Endodermal cell (in vitro differentiated cells): ENCODE measurements at places on chromosomes 5 and 9. TPM values are rescaled to one million over a fixed set of nuclear protein-coding genes. Genes with fewer than 3 reads are reported as not detected.

The FAM13B gene
- total RNA-seq: 20.5 and 28.7 TPM in 2 replicates

The PDLIM4 gene
- total RNA-seq: 9.0 and 9.1 TPM in 2 replicates

The ERGIC1 gene
- total RNA-seq: 81.9 and 84.1 TPM in 2 replicates

The PIP5KL1 gene
- 9.3 to 26.0 TPM (median 13.0 TPM) in 3 replicates for total RNA-seq

The OLFM1 gene
- 23.2 and 24.6 TPM in 2 replicates for total RNA-seq

The CDC20B gene
- 0.13 and 0.27 TPM in 2 replicates for total RNA-seq

The PRELID2 gene
- total RNA-seq: 6.1 and 6.7 TPM in 2 replicates

The DMRT2 gene
- total RNA-seq: 0.24 to 0.32 TPM (median 0.28 TPM) in 3 replicates

The SWI5 gene
- 36.1 to 50.1 TPM (median 46.9 TPM) in 3 replicates for total RNA-seq

The OR13C8 gene
- total RNA-seq: not detected in 2 replicates

The SLC4A9 gene
- total RNA-seq: 0.84 to 1.4 TPM (median 1.1 TPM) in 3 replicates

The AQP7 gene
- 0.38 TPM in 1 of 3 replicates, not detected in the others for total RNA-seq

DNA sequence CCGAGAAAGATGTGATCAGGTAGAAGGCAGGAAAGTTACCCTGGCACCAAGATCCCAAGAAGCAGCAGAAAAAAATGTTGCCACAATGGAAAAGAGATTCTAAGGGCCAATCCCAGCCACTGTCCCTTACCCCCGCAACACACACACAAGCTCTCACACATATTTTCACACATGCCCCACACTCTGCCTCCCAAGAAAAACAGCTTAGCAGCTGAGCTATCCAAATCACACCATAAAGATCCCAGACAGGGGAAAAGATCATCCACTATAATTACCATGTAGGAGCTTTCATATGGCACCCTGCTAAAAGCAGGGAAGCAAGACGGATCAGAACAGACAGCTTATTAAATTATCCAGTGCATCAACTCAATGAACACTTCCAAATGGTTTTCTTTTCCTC, 143.4 kb downstream of the FAM114A2 start:
- no peaks in the 10 kb centered on the region for H3K27me3 ChIP-seq
- no peak overlapping the region for H3K4me3 ChIP-seq
- H3K4me1 ChIP-seq: peaks cover 6% of the 10 kb centered on the region
- DNase-seq: no peak

GRCh38 chr5:15124871-15125568, 253.4 kb upstream of the ANKH start:
- DNase-seq: no peak
- no peaks in the 10 kb centered on the region for H3K4me1 ChIP-seq
- no peaks in the 10 kb centered on the region for H3K27me3 ChIP-seq

- H3K27me3 ChIP-seq: no peaks in the 10 kb centered on the region
- DNase-seq: no peak
- no peak overlapping the region for H3K4me3 ChIP-seq
- no peak overlapping the region for H3K27ac ChIP-seq
- H3K36me3 ChIP-seq: peaks cover 72% of the 10 kb centered on the region
Measured at GRCh38 chr5:1332461-1333001, 12.4 kb downstream of the CLPTM1L start.

GRCh38 chr9:108671794-108672193, 184.0 kb downstream of the ACTL7B start:
- no peaks in the 10 kb centered on the region for H3K4me1 ChIP-seq
- DNase-seq: no peak
- H3K27ac ChIP-seq: no peak overlapping the region
- no peak overlapping the region for H3K4me3 ChIP-seq
- H3K36me3 ChIP-seq: no peaks in the 10 kb centered on the region
- H3K27me3 ChIP-seq: peaks cover 27% of the 10 kb centered on the region

- H3K27me3 ChIP-seq: no peaks in the 10 kb centered on the region
- H3K4me1 ChIP-seq: no peaks in the 10 kb centered on the region
- no peak overlapping the region for H3K4me3 ChIP-seq
- no peak overlapping the region for H3K27ac ChIP-seq
Measured at GRCh38 chr5:137935190-137935589, 45.9 kb downstream of the PKD2L2 start.

DNA sequence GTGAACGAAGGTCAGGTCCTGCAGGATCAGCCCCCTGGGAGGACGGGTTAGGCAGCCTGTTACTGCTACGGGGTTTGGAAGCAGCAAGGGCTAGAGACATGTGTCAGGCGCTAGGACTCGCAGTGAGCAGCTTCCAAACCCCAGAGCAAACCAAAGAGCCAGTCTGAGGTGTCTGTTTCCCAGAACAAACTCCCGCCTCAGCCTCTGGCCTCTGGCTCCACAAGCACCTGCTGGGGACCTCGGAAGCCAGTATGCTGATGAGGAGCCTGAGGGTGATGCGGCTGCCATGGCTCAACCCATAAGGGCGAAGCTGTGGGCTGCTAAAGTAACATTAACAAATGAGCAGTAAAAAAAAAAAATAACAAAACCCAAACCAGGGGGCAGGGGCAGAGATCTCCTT, 35.0 kb downstream of the PRRT1B start:
- H3K36me3 ChIP-seq: peaks cover 21% of the 10 kb centered on the region
- H3K27ac ChIP-seq: no peak overlapping the region
- no peaks in the 10 kb centered on the region for H3K27me3 ChIP-seq
- no peak overlapping the region for H3K4me3 ChIP-seq
- H3K4me1 ChIP-seq: no peaks in the 10 kb centered on the region

DNA sequence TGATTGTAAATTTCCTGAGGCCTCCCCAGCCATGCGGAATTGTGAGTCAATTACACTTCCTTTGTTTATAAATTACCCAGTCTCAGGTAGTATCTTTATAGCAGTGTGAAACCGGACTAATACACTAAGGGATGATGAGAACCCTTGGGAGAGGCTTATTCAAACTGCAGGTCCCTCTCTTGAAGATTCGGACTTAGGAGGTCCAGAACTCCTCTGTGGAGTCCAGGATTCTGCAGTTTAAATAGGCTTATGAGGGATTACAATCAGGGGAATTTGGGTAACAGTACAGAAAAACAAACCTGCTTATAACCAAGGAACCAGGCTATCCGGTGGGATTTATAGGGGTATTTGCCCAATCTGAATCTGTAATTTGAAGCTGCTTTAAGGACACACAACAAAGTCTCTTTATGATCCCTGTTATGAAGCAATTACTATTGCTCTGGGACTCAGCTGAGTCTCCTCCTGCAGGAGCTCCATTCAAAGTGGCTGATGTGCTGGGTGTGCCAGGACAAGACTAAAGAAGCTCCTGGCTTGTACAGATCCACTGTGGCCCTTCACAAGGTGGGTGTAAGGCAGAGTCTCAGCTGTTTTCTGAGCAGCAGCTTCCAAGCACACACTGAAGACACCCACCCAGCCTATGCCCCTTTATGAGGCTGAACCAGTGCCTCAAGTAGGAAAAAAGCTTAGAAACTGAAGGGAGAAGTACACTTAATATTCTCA, 41.8 kb upstream of the LHFPL2 start:
- peak; percentile 47 for DNase-seq
- no peak overlapping the region for H3K27ac ChIP-seq
- peaks cover 13% of the 10 kb centered on the region for H3K4me1 ChIP-seq

DNA sequence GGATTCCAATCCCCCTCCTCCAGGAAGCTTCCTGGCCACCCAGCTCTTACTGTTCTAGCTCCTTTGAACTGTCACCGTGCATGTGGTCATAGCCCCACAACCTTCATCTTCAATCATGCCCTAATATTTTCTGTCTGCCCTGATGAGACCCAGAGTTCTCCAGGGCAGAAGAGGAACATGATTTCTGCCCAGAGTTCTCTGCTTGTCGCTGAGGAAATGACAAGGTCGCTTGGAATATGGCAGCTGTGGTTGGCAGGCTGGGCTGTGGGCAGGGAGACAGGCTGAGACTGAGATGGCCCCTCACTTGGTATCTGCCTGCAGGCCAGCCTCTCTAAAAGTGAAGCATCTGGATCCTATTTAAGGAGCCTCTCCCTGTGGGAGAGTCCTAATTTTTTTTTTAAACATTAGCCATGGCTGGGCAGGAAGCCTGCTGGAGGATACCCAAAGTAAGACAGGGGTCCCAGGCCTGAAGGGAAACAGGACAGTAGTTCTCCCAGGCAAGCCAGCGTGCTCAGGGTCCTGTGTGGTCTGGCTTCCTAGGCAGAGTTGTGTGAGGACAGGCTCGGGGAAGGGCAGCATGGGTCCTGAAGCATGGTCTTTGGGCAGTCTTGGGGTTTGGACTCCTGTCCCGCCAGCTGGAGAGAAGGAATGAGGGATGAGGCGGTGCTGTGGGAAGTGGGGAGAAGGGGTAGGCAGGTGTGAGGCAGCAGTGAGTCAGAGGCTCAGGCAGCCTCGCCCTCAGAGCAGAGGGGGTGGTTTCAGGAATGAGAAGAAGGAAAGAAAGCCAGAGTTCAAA, 242.1 kb downstream of the FSTL4 start:
- no peaks in the 10 kb centered on the region for H3K36me3 ChIP-seq
- DNase-seq: peak; percentile 51
- no peak overlapping the region for H3K4me3 ChIP-seq
- no peak overlapping the region for H3K27ac ChIP-seq
- no peaks in the 10 kb centered on the region for H3K27me3 ChIP-seq

DNA sequence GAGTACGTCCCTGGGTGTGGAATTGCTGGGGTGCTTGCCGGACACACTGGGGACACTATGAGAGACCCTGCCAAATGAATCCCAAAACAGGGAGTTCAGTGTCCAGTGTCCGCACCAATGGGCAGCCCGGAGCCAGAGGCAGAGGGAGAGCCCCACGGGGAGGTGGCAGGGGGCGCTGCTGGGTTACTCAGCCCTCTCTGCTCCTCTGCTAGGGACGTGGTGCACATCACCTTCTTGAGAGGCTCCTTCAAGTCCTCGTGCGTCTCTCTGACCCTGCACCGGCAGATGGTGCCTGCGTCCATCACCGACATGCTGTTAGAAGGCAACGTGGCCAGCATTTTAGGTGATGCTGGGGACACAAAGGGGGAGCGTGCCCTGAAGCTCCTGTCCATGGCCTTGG, 20.8 kb downstream of the STKLD1 start:
- H3K4me1 ChIP-seq: no peaks in the 10 kb centered on the region
- DNase-seq: peak; percentile 90
- no peaks in the 10 kb centered on the region for H3K36me3 ChIP-seq
- H3K27me3 ChIP-seq: no peaks in the 10 kb centered on the region
- no peak overlapping the region for H3K27ac ChIP-seq
- no peak overlapping the region for H3K4me3 ChIP-seq

DNA sequence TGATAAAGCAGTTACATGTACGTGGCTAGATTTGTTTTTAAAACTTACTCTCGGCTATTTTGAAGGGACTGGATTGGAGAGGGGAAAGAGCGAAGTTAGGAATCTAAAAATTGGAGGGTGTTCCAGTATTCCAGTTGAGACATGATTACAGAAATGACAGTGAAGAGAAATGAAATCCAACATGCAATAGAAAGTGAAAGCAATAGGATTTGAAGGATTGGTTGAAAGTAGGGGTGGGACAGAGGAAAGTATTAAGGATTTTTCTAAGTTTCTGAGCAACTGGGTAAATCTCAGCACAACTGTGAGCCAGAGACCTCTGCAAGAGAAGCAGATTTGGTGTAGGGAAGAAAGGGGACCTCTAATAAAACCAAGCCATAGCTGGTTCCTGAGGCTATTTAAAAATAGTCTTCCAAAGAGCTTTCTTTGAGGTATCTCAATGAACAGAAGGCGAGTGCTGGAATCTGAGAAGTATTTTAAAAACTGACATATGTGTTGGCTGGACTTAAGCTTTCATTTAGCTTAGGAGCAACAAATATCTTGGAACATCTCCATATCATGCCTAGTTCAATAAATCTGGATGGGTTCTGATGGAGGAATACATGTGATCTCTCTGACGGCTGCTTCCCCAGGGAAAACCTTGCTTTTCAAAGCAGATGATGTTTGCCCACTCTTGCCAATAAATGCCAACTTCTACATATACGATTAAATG, 110.4 kb upstream of the IFNK start:
- H3K4me3 ChIP-seq: no peak overlapping the region

DNA sequence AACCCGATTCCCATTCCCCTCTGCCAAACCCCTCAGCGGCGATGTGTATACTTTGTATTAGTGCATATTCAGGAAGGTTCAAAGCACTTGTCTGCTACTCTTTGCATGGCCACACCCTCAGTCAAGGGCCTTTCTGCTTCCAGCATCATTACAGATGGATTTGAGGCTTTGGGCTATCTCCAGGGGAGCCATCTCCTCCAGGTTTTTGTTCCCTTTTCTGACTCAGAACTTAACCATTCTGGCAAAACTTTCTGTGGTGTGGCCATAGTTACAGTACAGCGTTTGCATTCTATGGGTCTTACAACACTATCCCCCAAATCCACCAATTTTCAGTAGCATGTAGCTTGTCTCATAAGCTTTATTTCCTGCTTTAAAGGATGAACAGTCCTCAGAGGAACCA, 36.0 kb upstream of the SVEP1 start:
- no peak overlapping the region for H3K4me3 ChIP-seq
- DNase-seq: no peak
- H3K36me3 ChIP-seq: no peaks in the 10 kb centered on the region
- no peaks in the 10 kb centered on the region for H3K4me1 ChIP-seq

DNA sequence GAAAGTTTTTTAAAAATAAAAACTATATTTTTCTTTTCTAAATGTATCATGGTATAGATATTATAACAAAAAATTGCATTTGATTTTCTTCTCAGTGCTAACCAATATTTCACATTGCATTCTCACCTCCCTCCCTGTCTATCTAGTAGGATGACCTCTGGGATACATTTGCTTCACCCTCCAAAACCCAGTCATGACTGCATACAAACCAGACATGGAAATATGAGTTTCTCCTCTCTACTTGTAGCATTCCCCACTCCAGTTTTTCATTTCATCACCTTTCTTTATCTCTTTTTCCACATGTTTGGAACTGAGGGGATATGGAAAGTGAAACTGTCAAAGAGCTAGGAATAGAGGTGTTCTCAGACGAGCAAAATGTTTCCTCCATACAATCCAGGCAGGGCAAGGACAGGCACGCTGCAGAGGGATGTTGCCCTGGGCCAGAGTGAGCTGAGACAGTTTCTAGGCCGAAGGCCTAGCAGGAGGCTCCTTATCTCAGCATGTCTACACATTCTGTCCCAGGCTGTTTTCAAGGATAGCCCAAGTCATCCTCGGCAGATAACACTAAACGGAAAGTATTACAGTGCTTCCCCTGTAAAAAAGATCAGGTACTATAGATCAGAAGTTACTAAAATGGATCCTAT, 46.7 kb downstream of the MEF2C start:
- no peak overlapping the region for H3K4me3 ChIP-seq
- H3K36me3 ChIP-seq: no peaks in the 10 kb centered on the region

DNA sequence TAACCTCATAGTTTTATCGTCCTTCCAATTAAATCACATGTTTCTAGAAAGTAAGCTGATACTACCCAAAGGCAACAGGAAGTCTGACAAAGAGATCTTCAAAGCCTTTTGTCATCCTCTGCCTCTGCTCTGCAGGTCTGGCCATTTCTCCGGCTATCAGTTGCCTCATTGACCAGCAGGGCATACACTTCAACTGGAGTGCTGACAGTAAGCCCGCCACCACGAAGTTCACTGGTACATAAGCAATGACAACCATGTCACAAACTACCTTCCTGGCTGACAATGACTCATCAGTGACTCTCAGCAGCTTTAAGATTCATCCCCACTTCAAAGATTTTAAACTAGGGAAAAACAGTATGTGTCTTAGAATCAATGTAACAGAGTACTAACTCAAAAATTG, 20.6 kb downstream of the SPTLC1 start:
- H3K27me3 ChIP-seq: no peaks in the 10 kb centered on the region
- peaks cover 65% of the 10 kb centered on the region for H3K36me3 ChIP-seq
